ENCODE measurements at places on chromosomes 6 and 20.

DNA sequence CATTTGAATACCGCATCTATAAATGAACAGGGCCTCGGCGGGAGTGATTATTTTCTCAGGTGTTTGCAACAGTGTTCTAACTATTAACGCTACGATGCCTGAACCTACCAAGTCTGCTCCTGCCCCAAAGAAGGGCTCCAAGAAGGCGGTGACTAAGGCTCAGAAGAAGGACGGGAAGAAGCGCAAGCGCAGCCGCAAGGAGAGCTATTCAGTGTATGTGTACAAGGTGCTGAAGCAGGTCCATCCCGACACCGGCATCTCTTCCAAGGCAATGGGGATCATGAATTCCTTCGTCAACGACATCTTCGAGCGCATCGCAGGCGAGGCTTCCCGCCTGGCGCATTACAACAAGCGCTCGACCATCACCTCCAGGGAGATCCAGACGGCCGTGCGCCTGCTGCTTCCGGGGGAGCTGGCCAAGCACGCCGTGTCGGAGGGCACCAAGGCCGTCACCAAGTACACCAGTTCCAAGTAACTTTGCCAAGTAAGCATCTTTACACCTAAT is 70.9 kb downstream of the HFE start:
- DNase-seq: no peak

- no peak for DNase-seq
These were observed 4.1 kb downstream of the LINC00237 start for GRCh38 chr20:21101932-21102575.

- no peak for DNase-seq
These were observed 191.2 kb upstream of the PREP start for GRCh38 chr6:105593805-105594671.

GRCh38 chr6:112571488-112572270 is 224.5 kb downstream of the RFPL4B start:
- DNase-seq: peak; percentile 55

DNA sequence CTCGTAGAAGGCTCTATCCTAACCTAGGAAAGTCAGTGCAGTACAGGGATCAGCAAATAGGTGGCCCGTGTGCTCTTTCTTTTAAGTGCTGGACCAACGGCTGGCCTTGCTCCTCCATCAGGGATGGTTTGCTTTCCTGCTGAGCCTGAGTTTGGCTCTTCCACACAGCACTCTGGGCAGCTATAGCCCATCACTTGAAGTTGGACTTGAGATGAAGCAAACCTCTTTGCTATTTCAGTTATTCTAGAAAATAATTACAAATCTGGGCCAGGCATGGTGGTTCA is 66.9 kb upstream of the KCNK16 start:
- no peak for DNase-seq

- DNase-seq: no peak
These were observed 31.6 kb downstream of the PSMG4 start for GRCh38 chr6:3290149-3290930.

GRCh38 chr6:38370653-38371601 is 268.8 kb downstream of the BTBD9 start:
- DNase-seq: no peak

- DNase-seq: no peak
These were observed 224.4 kb downstream of the TPBG start for GRCh38 chr6:82588020-82588419.

DNA sequence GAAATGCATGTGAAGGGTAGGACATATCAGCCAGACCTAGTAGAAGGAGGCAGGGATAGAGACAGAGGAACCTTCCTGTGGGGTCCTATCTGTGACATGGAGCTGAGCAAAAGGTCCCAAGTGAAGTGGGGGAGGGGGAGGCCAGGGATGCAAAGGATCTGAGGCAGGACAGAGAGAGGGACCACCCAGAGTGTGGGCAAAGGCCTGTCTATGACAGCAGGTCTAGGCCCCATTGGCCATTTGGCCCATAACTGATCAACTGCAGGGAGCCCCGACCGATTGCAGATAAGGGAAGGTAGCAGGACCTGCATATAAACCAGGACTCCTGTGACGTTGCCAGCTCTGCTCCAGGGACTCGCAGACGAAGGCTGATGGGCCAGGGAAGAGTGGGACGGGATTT is 49.6 kb upstream of the SYNDIG1 start:
- DNase-seq: no peak
